NCI-H2171 (cell line): ENCODE measurements at places on chromosomes 5 and 9.

DNA sequence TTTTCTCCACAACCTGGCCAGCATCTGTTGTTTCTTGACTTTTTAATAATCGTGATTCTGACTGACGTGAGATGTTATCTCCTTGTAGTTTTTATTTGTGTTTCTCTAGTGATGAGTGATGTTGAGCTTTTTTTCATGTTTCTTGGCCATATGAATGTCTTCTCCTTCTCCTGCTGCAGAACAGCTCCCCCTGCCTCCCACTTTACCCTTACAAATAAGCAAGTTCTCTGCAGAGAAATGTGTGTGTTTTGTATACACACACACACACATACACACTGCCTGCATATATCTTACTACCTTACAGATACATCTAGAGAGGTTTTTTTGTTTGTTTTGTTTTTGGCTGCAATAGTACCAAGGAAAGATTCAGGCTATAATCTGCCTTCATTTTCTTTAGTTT lies 88.7 kb upstream of the PHF24 start:
- DNase-seq = no peak

GRCh38 chr5:151811593-151812321 lies 40.0 kb downstream of the G3BP1 start:
- DNase-seq = no peak

GRCh38 chr5:150180241-150181026 lies 9.4 kb upstream of the SLC6A7 start:
- no peak for DNase-seq

DNA sequence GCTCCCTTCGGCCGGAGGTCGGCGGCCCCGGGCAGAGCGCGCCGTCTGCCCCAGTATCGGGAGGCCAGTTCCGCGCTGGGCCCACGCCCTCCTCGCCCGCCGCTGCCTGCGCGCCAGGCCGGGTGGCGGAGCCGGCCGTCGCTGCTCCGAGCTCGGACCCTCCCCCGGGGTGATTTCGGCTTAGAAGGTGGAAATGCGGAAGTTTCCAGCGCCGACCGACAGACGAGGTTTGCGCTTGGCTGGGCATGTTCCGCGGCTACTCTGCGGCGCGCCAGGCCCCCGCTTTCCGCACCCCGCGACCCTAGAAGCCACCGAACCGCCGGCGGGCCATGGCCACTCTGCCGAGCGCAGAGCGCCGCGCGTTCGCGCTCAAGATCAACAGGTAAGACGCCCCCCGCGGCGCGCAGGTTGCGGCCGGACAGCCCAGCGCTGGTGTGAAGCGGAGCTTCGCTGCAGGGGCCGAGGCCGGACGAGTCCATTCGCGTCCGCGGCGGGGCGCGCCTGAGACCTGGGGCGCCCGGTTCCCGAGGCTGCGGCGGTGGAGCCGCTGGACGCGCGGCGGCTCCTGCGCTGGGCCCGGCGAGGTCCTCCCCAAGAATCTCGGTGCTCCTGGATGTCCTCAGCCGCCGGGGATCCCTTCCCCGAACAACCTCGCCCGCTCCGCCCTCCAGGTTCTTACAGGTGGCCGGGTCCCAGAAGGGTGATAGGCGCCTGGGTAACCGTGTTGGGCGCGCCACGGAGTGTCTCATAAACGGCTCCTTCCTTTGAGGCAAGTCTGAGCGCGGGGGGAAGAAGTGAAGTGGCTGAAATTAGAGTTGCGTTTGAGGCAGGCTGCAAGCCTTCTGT lies at the start of gene DOCK8:
Gene DOCK8 (plus strand): TSS at position 218 of the 846 bp plus-strand sequence. CDS start 112 bp downstream, at position 330.
- DNase-seq = peak; percentile 14

DNA sequence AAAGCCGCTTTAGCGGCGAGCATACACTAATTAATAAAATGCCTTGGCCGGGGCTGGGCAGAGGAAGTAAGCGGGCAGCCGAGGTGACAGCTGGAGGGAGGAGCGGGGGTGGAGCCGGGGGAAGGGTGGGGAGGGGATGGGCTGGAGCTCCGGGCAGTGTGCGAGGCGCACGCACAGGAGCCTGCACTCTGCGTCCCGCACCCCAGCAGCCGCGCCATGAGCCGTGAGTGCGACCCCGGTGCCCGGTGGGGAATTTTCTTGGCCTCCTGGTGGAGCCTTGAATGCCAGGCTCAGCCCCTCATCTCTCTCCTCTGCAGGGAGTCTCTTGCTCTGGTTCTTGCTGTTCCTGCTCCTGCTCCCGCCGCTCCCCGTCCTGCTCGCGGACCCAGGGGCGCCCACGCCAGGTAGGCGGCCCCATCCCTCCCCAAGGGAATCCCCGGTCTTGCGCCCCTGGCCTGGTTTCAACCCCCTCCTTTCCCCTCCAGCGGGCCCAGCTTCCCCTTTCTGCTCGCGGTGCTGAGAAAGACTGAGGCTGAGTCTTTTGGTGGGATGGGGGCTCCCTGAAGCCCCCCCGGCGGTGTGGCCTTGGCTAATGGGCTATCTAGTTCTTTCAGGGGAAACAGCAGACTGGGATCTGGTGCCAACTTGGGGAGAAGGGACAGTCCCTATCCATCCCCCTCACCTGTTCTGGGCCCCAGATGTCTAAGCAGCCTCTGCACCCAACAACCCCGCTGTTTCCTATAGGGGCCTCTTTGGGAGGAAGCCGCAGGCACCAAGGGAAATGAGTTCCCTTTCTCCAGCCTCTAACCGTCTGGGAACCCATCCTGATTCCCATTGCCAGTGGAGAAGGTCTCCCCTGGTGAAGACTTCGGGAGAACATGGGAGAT lies at the start of gene PTGS1:
Gene PTGS1 (plus strand): TSS at position 156 of the 887 bp plus-strand sequence. CDS start 61 bp downstream, at position 217.
- DNase-seq = peak; percentile 28

DNA sequence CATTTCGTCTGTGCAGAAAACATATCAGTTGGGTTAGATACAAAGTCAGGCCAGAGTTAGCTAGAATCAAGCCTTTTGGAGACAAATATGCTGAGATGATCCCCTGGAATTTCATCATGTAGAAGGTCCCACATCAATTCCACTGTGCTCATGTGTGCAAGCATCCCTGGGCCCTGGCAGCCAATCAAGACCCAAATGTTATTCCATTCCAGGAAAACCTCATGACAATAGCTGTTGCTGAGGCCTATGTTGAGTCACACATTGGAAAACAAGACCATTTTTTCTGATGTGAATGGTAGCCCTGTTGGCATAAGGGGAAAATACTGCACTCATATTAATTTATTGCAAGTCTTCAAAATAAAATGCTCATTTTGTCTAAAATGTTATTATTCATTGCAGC lies 11.5 kb downstream of the SPOCK1 start:
- DNase-seq = no peak
